ENCODE measurements at places on chromosomes 7 and 10. TPM values are rescaled to one million over a fixed set of nuclear protein-coding genes. Genes with fewer than 3 reads are reported as not detected.

- no peaks in the 10 kb centered on the region for H3K36me3 ChIP-seq
- no peaks in the 10 kb centered on the region for H3K4me1 ChIP-seq
- H3K4me3 ChIP-seq, result no peak overlapping the region
- DNase-seq, result no peak
Observed at GRCh38 chr7:108613147-108613948, 43.7 kb downstream of the DNAJB9 start.

The NKX1-2 gene
- total RNA-seq, result not detected

The DYNC1I1 gene
- total RNA-seq, result not detected

GRCh38 chr10:96450529-96451207 is 63.1 kb downstream of the TLL2 start:
- no peak overlapping the region for H3K4me3 ChIP-seq
- H3K4me1 ChIP-seq, result no peaks in the 10 kb centered on the region
- no peak for DNase-seq
- no peak overlapping the region for H3K27ac ChIP-seq
- no peaks in the 10 kb centered on the region for H3K36me3 ChIP-seq

DNA sequence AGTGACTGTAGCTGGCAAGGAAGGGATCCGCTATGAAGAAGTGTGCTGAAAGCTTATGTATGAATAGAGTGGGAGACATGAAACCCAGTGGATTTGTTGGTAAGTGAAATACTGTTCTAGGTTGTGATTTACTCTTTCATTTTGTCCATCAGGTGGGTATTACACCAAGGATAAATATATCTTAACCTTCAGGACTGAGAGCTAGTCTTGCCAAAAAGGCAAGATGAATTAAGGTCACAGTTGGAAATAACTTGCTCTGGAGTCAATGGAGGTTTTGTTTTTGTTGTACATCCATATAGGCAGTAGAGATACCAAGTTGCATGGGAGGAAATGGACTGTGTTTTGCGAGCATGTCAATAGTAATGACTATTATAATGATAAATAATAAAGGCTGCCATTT is 190.6 kb downstream of the TMEM178B start:
- no peak overlapping the region for H3K4me3 ChIP-seq
- H3K27me3 ChIP-seq, result peaks cover 13% of the 10 kb centered on the region
- H3K27ac ChIP-seq, result no peak overlapping the region
- no peaks in the 10 kb centered on the region for H3K4me1 ChIP-seq
- DNase-seq, result no peak

The EPO gene
- not detected for total RNA-seq

- no peaks in the 10 kb centered on the region for H3K4me1 ChIP-seq
- H3K27ac ChIP-seq, result no peak overlapping the region
- no peaks in the 10 kb centered on the region for H3K36me3 ChIP-seq
- H3K27me3 ChIP-seq, result no peaks in the 10 kb centered on the region
Observed at GRCh38 chr7:492714-493065, 27.0 kb downstream of the PDGFA start.

All from activated T-cell treated with anti-CD3 and anti-CD28 coated beads, Interleukin-2, amount 50 U/mL, for 72 hours (primary cell).